ENCODE measurements at places on chromosomes 7 and 10. TPM values are rescaled to one million over a fixed set of nuclear protein-coding genes. Genes with fewer than 3 reads are reported as not detected.

The ACSM6 gene
- not detected for total RNA-seq

The HOXA7 gene
- not detected for total RNA-seq

The EN2 gene
- total RNA-seq = not detected

The ADCY1 gene
- not detected for total RNA-seq

The PCDH15 gene
- not detected for total RNA-seq

The TECTB gene
- not detected for total RNA-seq

The HKDC1 gene
- 0.41 TPM for total RNA-seq

The RBP3 gene
- total RNA-seq = not detected

The SORCS1 gene
- not detected for total RNA-seq

The SPAM1 gene
- not detected for total RNA-seq

The TSPAN13 gene
- total RNA-seq = 0.34 TPM

The ANXA8 gene
- total RNA-seq = not detected

The SPDYE2 gene
- total RNA-seq = not detected

The ZFAND4 gene
- 12.4 TPM for total RNA-seq

The GRM3 gene
- total RNA-seq = not detected

The SFRP5 gene
- total RNA-seq = not detected
